ENCODE measurements at places on chromosomes 6 and 20.

- DNase-seq: no peak
Observed at GRCh38 chr6:136625293-136625692, 75.1 kb upstream of the MAP7 start.

GRCh38 chr20:13857961-13858360 is 73.1 kb downstream of the NDUFAF5 start:
- no peak for DNase-seq

GRCh38 chr6:11810039-11810541 is 31.5 kb upstream of the ADTRP start:
- DNase-seq: no peak

DNA sequence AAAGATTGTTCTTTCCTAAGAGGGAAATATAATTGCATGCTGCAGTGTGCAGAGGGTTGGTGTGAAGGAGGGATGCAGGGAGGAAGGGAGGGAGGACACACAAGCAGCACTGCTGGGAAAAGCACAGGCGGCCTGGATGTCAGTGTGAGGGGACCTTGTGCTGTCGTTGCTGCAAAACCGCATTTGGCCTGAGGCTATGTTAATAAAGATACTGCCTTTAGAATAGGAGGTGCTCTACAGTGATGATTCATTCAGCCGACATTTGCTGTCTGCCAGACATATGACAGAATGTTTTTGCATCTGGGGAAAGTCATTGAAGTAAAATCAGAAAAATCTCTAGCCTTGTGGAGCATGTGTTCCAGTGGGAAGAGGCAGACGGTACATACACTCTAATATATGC is 50.5 kb upstream of the TRIM26 start:
- no peak for DNase-seq

GRCh38 chr20:48717095-48717672 is 110.6 kb downstream of the PREX1 start:
- DNase-seq: no peak

- no peak for DNase-seq
Observed at GRCh38 chr20:41702647-41703046, 84.5 kb upstream of the CHD6 start.

Measured in stimulated activated CD8-positive, alpha-beta memory T cell treated with anti-CD3 and anti-CD28 coated beads, Interleukin-4, amount 100 ng/mL, for 4 hours (primary cell).